Hair follicle dermal papilla cell (primary cell): ENCODE measurements at places on chromosomes 2 and 18. TPM values are rescaled to one million over a fixed set of nuclear protein-coding genes. Genes with fewer than 3 reads are reported as not detected.

NCL gene
- total RNA-seq: 95.8 and 100 TPM in 2 replicates

ASXL3 gene
- 1.3 and 1.6 TPM in 2 replicates for total RNA-seq

SKOR2 gene
- total RNA-seq: not detected in 2 replicates

ABCA12 gene
- total RNA-seq: 0.12 TPM in 1 of 2 replicates, not detected in the other

C2orf72 gene
- not detected in 2 replicates for total RNA-seq
